ENCODE measurements at places on chromosomes 13 and 19.

- DNase-seq = no peak
These were observed 2.8 kb downstream of the MAST1 start for GRCh38 chr19:12841094-12841493.

DNA sequence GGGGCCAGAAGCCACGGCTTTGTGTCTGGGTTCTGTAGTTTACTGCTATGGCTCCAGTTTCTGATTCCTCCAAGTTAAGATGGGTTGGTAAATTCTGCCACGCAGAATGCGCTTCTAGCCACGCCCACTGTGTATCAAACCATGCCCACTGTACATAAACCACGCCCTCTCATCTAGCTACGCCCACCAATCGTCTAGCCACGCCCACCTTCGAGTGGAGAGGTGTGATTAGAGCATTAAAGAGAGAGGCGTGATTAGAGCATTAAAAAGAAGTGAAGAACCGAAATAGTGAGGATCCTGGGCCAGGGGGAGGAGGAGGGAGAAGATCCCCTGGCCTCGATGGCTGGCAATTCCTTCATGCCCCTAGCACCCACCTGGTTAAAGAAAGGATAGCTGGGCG lies 43.7 kb upstream of the ADGRE5 start:
- peak; percentile 50 for DNase-seq

- no peak for DNase-seq
These were observed 3.3 kb downstream of the KIR3DL3 start for GRCh38 chr19:54727562-54727961.

DNA sequence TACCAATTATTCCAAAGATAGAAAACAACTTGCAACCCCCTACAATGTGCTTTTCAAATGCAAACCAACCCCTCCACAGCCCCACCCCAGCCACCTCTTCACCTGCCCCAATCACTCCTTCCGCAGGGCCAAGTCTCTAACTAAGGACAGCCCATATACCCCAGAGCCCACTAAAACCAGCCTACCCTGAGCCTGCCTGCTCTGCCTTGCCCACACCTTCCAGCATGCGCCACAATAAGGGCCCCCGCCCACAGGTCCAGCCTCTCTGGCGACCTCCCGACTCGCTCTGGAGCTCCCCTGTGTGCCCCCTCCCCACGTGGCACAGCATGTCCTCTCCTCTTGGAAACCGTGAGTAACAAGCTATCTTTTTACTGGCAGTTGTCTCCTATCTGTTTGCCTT lies 42.8 kb upstream of the MEDAG start:
- DNase-seq = no peak

- no peak for DNase-seq
These were observed 42.3 kb upstream of the GJB6 start for GRCh38 chr13:20274466-20274865.

- DNase-seq = no peak
These were observed 94.3 kb upstream of the NBEA start for GRCh38 chr13:34847766-34848165.

GRCh38 chr13:113029487-113030258 lies 60.7 kb downstream of the MCF2L start:
- DNase-seq = peak; percentile 69
